ENCODE measurements at places on chromosomes 13 and 19.

GRCh38 chr19:3984584-3984907 is 717 bp downstream of the EEF2 start:
- DNase-seq: no peak

- peak; percentile 23 for DNase-seq
Measured at GRCh38 chr13:113562085-113562749, 22.3 kb upstream of the TFDP1 start.

DNA sequence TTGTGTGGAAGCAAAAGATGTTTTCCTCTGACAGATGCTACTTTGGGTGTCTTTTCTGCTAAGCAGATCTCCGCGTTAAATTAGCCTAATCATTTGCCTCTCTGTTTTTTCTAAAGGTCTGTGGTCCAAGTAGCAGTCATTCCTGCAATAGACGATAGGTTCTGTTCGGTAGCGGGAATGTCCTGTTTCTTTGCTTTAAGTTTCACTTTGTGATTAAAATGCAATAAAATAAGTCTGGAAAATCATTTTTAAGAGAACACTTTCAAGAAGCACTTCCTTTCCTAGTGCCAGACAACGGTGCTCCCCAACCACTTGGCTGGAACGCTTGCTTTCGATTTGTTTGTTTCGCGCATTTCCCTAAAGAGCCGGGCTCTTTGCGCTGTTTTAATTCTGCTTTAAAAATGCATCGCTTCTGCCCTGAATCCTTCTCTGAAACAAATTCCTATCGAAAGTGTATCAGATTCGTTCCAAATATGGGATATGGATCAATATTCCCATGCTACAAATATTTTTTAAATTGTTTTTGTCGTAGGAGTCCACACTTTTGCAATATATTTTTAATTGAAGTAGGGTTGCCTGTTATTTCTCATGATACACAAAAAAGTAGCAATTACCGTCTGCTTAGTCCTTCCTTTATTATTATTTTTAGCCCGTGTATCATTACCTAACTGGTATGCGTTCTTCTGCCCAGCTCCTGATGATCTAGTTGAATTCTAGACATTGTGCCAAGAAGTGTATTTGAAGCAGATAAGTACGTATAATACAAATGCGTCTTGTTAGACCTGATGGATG is 14.2 kb downstream of the ZIC2 start:
- DNase-seq: no peak

DNA sequence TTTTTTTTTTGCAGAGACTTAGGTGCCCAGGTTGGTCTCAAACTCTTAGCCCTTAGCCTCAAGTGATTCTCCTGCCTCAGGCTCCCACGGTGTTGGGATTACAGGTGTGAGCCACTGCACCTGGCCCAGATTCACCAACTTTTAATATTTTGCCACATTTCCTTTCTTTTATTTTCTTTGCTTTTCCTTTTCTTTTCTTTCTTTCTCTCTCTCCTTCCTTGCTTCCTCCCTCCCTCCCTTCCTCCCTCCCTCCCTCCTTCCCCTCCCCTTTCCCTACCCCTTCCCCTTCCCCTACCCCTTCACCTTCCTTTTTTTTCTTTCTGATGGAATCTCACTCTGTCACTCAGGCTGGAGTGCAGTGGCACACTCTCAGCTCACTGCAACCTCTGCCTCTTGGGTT is 35.3 kb downstream of the BICRA start:
- no peak for DNase-seq

- no peak for DNase-seq
Measured at GRCh38 chr19:9040131-9040530, 29.9 kb upstream of the MUC16 start.

DNA sequence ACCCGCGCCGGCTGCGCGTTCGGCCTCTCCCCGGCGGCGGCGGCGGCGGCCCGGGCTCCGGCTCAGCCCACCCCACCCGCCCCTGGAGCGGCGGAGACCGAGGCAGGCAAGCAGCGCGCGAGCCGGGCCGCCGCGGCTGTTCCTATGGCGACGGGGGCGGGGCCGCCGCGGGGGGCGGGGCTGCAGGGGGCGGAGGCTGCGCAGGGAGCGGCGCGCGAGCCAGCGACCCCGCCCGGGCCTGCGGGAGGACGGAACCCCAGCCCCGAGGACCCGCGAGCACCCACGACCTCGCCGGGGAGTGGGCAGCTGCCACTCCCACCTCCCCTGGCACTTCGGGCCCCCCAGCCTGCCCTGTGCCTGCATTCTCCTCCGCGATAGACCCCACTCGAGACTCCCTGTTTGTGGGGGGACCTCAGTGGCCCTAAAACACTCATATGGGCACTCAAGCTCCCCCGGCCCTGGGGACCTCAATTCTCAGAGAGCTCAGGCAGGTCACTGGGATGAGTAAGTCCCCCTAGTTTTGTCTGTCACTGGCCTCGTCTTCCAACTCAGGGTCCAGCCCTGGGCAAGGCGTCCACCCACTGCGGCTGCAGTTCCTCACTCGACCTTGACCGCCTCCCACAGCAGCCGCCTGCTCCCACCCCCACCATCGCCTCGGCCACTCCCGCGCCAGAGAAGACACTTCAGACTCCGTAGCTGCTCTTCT is at the start of gene CTXN1:
TSS of gene CTXN1 (minus strand) at position 115 of the 706 bp plus-strand sequence. CDS start 597 bp downstream, outside the sequence.
- no peak for DNase-seq

GRCh38 chr19:29672319-29672932 is 7.2 kb downstream of the PLEKHF1 start:
- no peak for DNase-seq

DNA sequence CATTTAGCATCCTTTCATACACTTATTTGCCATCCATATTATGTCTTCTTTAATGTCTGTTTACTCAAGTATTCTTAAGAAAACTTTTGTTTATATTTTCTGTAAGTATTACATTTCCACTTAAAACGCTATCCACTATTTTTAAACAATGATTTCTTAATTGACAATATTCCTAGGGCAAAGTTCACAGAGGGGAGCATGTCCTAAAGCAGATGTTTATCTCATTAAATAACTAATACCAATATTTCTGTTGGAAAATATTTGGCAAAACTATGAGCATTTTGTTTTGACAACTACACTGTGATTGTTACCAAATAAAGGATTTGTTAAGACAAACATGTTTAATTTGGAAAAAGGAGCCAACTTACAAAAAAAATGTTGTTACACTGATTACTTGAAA is 643.3 kb downstream of the SLITRK5 start:
- no peak for DNase-seq

- no peak for DNase-seq
Measured at GRCh38 chr19:8321986-8322637, 816 bp downstream of the RPS28 start.

DNA sequence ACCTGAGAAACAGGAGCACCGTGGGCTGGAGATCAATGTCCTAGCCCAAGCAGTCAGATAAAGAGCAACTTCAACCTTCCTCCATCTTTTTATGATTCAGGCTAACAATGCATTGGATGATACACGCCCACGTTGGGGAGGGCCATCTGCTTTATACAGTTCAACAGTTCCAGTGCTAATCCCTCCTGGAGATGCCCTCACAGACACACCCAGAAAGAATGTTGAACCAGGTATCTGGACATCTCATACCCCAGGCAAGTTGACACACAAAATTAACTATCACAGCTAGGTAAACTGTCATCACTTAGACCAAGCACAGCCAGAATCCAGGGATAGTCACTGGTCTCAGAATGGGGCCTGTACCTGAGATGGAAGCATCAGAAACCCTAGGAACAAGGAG is 20.6 kb upstream of the SERPINE3 start:
- no peak for DNase-seq

GRCh38 chr19:610071-610800 is 20.6 kb downstream of the HCN2 start:
- no peak for DNase-seq

DNA sequence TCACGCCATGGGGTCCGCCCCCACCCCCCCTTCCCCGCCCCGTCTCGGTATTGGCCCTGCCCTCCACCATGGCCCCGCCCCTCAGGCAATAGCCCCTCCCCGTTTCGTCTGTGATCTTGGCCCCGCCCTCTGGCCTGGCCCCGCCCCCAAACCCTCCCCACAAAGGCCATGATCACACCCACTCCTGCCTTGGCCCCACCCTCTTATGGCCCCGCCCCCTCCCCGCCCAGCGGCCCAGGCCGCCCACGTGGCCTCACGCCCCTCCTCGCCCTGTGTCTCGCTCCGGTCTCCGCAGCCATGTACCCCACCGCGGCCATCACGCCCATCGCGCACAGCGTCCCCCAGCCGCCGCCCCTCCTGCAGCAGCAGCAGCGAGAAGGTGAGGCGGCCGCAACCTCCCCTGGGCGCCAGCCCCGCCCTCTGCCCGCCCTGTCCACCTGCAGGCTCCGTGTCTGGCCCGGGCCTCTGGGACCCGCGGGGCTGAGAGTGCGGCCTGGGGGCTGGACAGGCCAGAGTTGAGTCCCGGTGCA is 61.3 kb downstream of the CELF5 start:
- no peak for DNase-seq

GRCh38 chr13:78499802-78500201 is 103.5 kb downstream of the POU4F1 start:
- DNase-seq: no peak

DNA sequence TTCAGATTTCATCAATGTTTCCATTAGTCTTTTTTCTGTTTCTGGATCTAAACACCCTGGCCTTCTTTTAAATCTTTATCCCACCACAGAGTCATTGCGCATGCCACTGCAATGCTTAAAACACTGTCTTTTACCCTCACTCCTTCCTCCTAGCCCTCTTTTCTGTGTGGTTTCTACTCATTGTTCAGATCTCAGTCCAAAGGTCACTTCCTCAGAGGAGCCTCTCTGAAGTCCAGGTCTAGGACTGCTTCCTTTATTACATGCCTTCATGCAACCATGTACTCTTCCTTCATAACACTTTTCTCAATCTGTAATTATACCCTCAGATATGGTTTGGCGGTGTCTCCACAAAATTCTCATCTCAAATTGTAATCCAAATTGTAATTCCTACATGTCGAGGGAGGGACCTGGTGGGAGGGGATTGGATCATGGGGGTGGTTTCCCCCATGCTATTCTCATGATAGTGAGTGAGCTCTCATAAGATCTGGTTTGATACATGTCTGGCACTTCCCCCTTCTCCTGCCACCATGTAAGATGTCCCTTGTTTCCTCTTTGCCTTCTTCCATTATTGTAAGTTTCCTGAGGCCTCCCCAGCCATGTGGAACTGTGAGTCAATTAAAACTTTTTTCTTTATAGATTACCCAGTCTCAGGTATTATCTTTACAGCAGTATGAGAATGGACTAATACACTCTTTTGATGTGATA is 808.9 kb downstream of the DIAPH3 start:
- DNase-seq: no peak

DNA sequence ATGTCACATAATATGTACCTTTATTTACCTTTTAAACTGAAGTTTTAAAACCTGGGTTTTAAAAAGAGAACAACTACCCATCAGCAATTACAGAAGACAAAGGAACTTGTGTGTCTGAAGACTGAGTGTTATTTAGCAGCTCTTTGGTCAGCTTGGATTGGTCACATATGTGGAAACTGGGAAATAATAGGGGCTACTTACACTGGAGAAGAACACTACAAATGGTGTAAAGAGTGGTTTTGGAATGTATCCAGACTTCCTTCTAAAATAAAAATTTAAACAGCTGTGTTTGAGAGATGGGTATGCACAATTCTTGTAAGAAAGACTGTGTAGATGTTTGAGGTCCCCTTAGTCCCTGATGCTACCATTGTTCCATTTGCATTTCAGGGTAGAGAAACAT is 13.3 kb downstream of the TNFRSF19 start:
- DNase-seq: no peak

DNA sequence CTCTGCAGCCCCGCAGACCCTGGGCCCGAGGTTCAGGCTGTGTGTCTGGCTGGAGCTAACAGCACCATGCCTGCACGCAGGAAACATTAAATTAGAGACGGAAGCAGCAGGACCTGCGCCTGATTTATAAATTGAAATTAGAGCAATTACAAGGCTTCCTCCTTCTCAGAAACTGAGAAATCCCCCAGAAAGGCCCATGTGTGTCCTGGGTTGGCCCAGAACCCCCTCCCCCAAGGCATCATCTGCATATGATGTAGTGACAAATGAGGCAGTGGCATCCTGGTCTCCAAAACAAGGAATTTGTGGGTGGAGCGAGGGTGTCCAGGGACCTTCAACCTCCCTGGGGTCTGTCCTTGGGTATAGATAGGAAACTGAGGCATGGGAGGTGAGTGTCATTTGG is 27.2 kb upstream of the SEMA6B start:
- DNase-seq: no peak

DNA sequence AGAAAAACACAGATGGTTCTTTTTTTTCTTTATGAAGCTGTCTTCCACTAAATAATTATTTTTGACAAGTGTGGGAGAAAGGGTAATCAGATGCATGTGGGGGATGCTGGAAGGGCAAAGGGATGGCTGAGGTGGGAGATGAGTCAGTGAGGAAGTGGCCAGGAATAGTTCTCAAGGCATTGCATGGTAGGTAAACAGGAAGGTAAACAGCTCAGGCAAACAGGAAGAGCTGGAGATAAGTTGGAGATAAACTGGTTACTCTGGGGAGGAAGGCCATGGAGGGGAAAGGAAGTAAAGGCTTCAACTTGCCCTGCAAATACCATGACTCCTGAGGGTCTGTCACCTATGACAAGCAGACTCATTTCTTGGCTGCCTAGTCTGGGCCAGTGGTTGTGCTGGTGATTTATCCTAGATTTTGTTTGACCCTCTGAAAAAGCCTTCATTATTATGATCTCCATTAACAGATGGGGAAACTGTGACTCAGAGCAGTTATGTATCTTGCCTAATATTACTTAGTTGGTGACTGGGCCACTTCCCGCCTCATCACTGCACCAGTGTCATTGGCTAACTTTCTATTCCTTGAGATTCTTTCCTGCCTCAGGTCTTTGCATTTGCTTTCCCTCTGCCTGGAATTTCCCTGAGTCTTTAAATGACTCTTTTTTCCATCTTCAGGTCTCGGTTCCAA is 17.1 kb downstream of the ACTL9 start:
- DNase-seq: no peak

DNA sequence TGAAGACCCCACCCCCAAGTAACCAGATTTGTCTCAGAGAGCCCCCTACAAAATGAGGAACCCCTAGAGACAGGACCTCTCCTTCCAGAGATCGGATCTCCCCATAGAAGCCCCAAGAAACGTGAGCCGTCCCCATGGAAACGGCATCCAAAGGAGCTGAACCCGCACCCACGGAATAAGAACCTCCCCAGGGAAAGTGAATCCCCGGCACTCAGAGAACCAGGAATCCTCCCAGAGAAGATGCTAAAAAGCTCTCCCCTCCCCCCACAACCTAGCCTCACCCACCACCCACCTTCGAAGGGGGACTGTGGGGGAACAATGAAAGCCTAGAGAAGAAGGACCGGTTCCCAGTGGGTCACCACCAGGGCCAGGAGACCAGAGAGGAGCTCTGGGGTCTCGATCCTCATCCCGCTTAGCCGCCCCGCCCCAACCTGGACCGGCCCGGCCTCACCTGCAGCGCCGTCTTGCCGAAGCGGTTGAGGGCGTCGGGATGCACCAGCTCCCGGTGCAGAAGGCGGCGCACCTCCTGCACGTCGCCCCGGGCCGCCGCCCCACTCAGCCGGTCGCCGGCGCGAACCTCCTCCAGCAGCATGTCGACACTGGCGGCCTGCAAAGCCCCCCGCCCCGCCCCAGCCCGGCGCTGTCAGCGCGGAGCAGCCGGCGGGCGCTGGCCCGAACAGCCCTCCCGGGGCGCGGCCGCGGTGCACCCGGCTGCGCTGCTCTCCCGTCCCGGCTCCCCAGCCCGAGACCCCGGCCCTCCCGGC is 535 bp downstream of the CDKN2D start:
- DNase-seq: no peak

All from AG04449 (cell line).